ENCODE measurements at places on chromosomes 12 and 14.

GRCh38 chr12:107080299-107080698, 13.1 kb downstream of the CRY1 start:
- no peak for DNase-seq

DNA sequence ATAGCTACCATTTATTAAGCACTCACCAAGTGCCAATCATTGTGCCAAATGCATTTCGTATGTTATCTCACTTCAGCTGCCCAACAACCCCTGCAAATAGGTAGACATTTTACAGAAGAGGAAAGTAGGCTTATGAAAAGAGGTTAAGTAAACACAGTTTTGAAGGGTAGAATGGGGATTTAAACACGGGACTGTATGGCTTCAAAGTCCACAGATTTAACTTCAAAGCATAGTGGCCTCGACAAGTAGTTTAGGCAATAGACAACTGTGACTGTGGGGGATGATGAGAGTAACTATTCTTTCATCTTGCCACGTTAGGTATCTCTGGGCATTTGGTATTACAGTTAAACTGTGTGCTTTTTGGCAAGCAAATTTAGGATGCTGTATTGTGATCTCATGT, 266.8 kb upstream of the SRRM4 start:
- no peak for DNase-seq

DNA sequence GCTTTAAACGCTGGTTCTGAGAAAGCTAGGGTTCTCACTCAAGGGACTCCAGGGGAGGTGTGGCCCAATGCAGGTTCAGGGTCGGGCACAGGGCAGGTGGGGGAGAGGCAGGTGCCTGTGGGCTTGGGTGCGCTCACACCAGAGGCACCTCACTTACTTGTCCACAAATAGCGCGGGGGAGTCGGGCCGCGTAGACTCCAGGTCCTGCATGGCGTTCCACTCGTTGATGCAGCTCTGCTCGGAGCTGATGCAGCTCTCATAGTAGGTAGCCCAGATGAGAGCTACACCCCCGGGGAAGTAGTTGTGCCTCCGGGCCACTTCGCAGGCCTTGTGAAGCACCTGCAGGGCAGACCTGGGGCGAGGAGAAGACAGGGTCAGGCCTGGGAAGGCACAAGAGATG, 49.9 kb downstream of the SSH1 start:
- DNase-seq = no peak

- no peak for DNase-seq
These were observed 148.8 kb upstream of the TMCC3 start for GRCh38 chr12:94799136-94799535.

- no peak for DNase-seq
These were observed 821.9 kb downstream of the VRK1 start for GRCh38 chr14:97618917-97619690.

DNA sequence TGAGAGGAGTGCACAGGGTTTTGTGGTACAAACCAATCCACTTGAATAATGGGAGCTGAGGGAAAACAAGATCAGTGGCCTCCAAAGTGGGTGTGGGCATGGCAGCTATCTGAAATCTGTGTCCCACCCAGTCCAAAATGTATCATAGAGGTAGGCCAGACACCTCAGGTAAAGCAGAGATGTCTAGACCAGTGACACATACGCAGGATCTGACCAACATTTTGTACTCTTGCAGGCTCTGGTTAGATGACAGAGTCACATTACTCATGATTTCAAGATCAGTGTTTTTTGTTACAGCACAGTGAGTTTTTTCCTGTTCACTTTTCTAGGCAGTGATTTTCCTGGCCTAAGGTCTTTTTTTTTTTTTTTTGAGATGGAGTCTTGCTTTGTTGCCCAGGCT, 211.8 kb downstream of the PCNX1 start:
- no peak for DNase-seq

DNA sequence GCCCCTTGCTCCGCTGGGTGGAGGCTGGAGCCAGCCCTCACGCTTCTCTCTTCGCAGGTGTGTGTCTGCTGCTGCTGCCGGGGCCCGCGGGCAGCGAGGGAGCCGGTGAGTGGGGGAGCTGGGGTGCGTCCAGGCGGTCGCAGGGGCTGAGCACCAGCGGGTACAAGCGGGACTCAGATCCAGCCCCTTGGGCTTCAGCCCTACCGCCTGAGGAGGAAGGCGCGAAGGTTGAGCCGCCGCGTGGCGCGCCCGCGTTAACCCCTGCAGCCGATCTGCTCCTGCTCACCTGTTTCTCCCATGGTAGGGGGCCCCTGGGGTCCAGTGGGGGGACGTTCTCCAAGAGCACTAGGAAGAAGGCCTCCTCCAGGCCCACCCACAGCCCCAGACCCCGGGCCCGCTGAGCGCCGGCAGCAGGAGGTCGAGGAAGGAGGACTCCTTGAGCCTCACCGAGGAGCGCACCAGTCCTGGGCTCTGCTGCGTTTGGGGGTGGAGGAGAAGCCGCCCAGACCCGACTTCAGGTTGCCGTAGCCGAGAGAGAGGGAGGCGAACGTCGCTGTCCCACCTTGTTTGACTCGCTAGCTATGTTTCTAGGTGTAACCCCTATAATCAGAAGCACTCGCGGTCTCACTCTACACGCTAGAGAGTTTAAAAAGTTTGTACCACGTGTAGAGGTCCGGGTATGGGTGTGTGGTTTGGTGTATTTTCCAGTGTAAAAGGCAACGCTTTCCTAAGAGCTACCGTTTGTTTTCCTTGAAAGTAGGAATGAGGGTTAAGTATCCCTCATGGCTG, 834 bp downstream of the COCH start:
- no peak for DNase-seq

DNA sequence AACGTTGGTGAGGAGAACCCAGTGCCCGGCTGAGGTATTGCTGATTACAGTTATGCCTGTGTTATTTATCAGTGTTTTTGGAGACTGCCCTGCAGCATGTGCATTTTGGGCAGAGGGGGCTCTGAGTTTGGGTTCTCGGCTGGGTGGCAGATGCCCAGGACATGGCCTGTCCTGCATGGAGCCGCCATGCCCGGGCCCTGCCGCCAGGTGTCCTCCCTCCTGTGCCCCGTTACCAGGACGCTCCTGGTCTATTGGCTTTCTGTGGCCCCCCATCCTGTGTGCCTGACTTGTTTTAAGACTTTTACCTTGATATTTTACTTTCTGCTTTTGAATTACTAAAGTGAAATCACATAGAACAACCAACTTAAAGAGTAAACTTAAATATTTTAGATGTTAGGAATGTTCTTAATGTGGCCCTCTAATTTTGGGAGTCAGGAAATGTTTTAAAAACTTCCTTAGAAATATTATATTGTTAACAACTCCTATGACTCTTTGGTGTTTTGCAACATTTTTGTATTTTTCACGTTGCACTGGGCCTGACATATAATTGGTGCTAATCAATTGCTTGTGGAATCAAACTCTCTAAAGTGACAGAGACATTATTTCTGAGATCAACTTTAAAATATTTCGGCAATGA, 51.8 kb downstream of the PRIMA1 start:
- DNase-seq = no peak

GRCh38 chr12:19941096-19941495, 427.2 kb upstream of the PDE3A start:
- no peak for DNase-seq

DNA sequence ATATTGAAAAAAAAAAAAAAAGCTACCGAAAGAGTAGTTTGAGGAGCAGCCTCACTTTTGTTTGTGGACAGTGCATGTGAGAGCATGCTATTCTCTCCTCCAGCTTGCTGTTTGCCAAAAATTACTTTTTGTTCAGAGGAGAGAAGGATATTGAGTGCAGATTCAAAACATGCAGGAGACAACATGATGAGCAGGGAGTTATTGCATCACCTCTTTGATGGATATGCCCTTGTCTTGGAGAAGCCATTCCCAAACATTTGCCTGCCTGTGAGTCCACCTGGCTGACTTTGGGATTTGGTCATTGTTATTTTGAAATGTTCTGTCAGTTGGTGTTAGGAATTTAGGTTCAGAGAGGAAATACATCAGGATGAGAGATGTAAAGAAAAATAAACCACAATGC, 2.4 kb downstream of the C12orf75 start:
- DNase-seq = no peak

- DNase-seq = no peak
These were observed 10.9 kb downstream of the MTA1 start for GRCh38 chr14:105430565-105430964.

GRCh38 chr12:77947746-77948145, 117.1 kb downstream of the NAV3 start:
- DNase-seq = no peak

DNA sequence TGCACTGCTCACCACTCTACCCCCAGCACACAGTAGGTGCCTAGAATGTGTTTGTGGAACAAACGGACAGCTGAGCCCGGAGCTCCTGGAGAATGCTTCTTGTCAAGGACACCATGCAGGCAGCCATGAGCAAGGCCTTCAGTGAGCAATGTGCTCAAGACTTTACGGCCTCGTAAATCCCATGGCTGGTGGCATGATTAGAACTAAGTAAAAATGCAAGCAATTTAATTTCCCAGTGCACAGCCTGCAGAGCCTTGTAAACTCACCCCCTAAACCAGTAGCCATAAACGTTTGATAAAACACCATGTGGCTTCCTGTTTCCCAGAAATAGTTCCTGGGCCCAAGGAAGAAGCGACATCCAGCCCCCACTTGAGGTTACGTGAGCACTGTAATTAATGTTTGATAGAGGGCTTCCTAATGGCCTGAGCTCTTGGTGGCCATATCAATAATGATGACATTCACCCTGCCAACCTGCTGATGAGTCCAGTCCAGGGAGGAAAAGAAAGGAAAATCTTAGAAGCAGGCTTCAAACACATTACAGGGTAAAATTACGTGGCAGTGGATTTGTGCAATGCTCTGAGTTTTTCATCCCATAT, 36.4 kb upstream of the FICD start:
- DNase-seq = no peak

- DNase-seq = no peak
These were observed 335.6 kb downstream of the SYT1 start for GRCh38 chr12:79200176-79200575.

DNA sequence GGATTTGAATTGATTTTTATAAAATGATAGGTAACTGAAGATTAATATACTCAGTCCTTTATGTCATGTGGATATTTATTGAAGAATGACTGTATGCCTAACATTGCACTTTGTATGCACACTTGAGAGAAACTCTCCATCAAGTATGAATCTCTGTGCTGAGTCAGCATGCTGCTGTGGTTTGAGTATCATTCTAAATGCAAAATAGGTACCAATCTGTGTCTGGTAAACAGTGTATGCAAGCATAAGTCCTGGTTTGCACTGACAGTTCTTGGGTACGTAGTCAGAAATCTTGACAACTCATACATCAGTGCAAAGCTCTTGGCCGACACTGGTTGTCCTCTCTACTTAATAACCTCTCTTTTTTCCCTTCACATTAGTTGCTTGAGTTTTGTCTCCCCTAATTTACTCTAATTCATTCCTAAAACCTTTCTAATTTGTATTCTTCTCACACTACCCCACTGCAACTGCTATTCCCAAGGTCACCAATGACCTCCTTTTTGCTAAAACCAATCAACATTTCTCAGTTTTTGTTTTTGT, 21.8 kb downstream of the MGAT4C start:
- DNase-seq = no peak

GRCh38 chr12:57190821-57191220, 25.8 kb upstream of the NXPH4 start:
- no peak for DNase-seq

GRCh38 chr12:114662512-114663177, 21.3 kb downstream of the TBX3 start:
- DNase-seq = peak; percentile 22

DNA sequence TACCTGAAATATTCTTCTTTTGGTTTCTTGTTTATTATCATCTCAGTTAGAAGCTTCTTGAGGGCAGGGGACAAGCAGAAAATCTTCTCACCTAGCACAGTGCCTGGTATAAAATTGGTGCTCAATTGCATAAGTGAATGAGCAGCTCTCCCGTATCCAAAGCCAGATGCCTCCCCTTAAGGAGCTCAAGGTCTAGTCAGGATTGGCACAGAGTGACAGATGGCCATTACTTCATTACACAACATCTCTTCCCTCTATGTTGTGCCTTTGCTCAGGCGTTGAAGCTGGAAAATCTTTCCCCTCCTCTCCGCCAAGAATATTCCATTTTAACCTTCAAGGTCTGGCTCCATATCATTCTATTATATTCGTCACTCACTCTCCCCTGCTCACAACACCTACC, 3.6 kb downstream of the SLC4A8 start:
- no peak for DNase-seq

- DNase-seq = no peak
These were observed 44.8 kb downstream of the BCL2L14 start for GRCh38 chr12:12115514-12115913.

- no peak for DNase-seq
These were observed 16.2 kb upstream of the PCNX1 start for GRCh38 chr14:70890826-70891659.

DNA sequence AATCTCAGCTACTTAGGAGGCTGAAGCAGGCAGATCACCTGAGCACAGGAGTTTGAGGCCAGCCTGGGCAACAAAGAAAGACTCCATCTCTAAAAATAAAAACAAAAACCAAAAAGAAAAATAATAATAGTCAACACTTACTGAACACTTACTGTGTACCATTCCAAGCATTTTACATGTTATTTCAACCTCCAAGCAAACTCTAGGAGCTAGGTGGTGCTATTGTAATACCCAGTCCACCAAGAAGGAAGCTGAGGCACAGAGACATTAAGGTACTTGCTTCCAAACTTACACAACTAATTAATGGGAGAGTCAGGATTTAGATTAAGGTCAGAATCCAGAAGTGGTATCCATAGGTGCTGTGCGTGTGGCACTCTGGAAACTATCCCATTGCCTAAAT, 13.7 kb upstream of the OR6J1 start:
- no peak for DNase-seq

DNA sequence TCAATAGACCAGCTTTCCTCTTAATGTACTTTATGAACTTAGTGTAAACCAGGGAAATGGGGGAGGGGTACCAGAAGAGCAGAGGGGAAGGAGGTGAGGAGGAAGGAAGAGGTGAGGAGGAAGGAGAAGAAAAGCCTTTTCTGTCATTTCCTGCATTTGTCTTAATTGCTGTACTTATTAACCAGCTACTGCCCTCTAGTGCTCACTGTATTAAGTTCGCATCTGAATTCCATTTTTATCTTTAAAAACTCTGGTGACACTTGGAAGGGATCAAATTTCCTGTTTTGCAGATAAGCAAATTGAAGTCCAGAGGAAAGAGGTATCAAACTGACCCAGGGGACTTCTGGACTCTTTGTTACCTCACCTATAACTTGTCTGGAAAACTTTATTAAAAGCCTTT, 22.2 kb downstream of the MANSC1 start:
- DNase-seq = peak; percentile 43
